Heart right ventricle (tissue), 16 donors: ENCODE measurements at places on chromosomes 5 and 9. TPM values are rescaled to one million over a fixed set of nuclear protein-coding genes. Genes with fewer than 3 reads are reported as not detected.

Gene PIP5K1B
- 5.6 TPM for polyA plus RNA-seq

Gene PIK3R1
- polyA plus RNA-seq: 22.3 TPM

Gene PCDHA1
- polyA plus RNA-seq: 0.07 TPM

Gene LRRC19
- not detected for polyA plus RNA-seq

Gene MSMP
- 0.19 TPM for polyA plus RNA-seq

Gene NTRK2
- 2.3 TPM for polyA plus RNA-seq

Gene FAM151B
- 0.39 TPM for polyA plus RNA-seq

Gene LCN9
- polyA plus RNA-seq: not detected

Gene CD180
- polyA plus RNA-seq: 0.15 TPM

Gene KIF12
- not detected for polyA plus RNA-seq

Gene TEK
- polyA plus RNA-seq: 6.7 TPM

Gene MVB12B
- 4.3 TPM for polyA plus RNA-seq

Gene FGFR4
- 2.4 TPM for polyA plus RNA-seq

Gene TSLP
- 8.7 TPM for polyA plus RNA-seq

Gene PCDHB5
- 0.73 TPM for polyA plus RNA-seq

Gene PRR16
- polyA plus RNA-seq: 6.1 TPM
